Activated T-cell treated with anti-CD3 and anti-CD28 coated beads, Interleukin-2, amount 50 U/mL, for 48 hours (primary cell): ENCODE measurements at places on chromosomes 1 and 21.

DNA sequence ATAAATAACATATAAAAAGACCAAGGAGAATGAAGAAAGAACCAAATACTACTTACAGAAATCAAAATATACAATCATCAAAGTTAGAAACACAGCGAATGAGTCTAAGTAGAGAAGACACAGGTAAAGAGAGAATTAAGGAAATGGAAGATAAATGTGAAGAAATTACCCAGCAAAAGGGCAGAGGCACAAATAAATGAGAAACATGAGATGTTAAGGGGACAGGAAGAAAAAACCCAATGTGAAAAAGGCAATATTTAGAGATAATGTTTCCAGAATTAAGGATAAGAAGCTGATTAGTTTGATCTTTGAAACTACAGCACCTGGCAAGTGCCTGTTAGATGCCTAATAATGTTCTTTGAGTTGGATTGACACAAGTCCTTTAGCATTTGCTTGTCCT lies 40.9 kb downstream of the CCN1 start:
- DNase-seq = no peak

- DNase-seq = no peak
Observed at GRCh38 chr1:222234351-222234750, 313.6 kb downstream of the HHIPL2 start.

GRCh38 chr1:241217516-241217915 lies 139.5 kb downstream of the RGS7 start:
- DNase-seq = no peak

DNA sequence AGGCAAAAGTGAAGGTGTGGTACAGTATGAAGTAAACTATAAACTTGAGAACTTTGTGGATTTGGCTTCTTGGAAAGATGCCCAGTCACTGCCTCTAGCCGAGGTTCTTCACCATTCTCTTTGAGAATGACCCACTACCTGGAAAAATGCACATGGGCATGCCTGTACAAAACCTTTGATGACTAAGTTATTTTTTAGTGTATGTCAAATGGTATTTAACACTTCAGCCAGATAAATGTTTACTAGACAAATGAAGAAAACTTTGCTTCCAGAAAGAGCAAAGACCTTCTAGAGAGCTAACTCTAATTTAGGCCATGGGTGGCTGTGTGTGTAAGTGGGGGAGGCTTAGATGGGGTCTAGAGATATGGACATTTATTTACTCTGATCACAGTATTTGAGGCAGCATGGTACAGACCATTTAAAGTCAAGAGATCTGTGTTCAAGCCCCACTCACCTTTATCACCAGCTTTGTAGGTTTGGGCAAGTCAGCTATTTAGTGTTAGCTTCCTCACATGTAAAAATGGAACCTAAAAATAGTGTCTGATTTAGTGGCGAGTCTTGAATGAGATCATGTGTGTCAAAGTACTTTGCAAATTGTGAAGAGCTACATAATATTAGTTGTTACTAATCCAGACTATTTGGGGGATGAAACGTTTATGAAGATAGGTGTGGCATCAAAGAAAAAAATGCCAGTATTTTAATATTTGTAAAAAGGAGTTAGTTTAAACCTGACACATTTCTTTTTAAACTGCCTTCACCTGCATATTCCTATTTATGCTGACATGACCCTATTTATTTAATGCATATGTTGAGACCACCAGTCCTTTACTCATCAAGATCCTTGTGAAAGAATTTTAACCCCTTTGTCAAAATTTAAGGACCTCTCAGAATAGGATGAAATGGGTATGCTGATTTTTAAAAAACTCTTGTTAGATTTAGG lies 20.2 kb downstream of the NFYC start:
- no peak for DNase-seq

DNA sequence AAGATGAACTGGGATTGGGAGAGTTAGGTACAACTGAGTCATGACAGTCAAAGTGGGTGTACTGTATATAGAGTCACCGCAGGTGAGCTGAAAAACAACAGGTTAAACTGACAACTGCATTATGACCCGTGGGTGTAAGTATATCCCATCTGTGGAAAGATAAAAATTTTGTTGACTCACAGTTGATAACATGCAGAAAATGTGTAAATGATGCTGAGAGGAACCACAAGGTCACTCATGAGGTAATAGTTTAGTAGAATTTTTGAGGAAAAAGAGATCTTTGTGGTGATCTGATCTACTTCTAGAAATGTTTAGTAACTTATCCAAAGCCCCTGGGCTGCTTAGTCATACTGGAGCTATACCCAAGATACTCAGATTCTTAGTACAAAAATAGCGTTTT lies 838 bp downstream of the OR2C3 start:
- no peak for DNase-seq

DNA sequence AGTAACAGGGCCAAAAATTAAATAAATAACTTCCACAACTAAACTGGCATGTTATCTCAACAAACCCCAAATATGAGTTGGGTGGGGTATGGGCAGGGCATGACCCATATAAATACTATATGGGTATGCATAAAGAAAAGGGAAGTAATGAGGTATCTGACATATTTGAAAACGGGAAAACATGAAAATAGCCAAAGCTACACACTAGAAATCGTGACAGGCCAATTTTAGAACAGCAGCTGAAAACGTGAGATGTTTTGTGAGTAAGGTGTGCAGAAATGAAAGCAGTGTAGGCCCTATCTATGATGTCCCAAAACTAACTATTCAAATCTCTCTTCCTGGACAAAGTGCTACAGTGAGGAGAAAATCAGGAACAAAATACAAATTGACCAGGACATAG lies 537.9 kb upstream of the NR5A2 start:
- no peak for DNase-seq

GRCh38 chr21:43333298-43334062 lies 93.5 kb downstream of the SIK1 start:
- DNase-seq = no peak

DNA sequence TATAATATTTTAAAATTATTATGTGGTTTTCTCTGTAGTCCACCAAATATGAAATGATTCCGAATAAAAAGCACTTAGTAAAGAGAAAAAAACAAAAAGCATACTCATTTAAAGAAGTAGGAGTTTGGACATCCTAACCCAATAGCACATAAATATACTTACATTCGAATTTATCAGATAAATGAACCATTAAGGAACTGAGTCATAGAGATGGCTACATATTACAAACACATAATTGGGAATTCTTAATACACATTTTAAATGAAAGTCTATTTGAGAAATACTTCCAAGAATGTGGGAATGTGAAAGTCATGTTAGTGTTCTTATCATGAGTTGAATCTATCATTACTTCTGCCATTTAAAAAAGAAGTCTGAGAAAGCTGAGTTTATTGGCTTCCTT lies 75.0 kb downstream of the USP24 start:
- no peak for DNase-seq

- DNase-seq = no peak
Observed at GRCh38 chr1:154478013-154478412, 24.0 kb upstream of the TDRD10 start.

DNA sequence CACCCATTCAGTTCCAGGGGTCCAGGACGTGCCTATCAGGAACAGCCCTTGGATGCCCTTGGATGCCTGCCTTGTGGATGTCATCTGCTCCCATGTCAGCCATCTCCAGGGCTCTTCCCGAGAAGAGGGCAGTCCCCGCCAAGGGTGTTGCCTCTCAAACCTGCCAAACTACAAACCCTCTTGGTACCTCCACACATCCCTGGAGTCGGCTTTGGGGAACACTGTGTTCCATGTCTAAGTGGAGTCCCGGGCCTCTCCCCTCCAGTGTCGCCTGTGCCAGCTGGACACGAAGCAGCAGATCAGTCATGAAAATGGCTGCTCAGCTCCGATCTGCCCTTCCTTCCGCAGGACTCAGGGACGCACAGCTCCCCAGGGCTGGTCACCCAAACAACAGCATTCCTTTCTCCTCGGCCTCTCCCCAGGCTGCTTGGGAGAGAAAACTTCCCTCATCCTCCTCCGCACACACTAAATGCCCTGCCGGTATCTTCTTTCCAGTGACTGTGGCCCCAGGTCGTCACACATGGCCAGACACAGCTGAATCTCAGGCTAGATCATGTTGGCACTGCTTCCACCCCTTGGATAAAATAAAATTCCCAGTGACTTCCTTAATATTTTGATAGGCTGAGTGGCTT lies 53.4 kb downstream of the GALNT2 start:
- DNase-seq = no peak

GRCh38 chr1:23732363-23733224 lies 10.7 kb upstream of the ELOA start:
- no peak for DNase-seq

DNA sequence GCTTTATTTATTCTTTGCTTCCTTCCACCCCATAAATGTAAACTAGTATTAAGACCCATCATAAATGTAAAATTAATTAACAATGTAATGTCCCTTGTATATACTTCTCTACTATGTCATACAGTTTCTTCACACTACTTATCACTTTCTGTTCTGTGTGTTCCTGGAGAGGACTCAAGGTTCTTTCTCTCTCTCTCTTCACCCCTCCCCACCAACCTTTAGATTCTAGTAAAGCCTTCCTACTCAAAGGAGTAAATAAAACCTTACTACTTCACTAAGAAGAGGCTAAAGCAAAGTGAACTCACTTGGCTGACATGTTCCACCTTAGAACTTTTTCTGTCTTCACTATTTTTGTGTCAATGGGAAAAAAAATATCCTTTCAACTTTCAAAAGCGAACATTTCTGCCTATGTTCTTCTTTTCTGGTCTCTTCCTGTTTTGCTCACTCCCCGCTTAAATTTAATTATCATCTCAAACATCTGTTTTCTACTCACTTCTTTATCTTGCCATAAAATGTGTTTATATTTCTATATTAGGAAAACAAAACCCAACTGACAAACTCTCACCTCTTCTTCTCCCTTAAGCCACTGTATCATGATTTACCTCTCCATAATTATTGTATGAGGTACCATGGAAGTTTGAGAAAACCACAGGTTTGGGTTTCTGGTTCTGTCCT lies 260.3 kb downstream of the DPYD start:
- DNase-seq = no peak

- no peak for DNase-seq
Observed at GRCh38 chr21:18498431-18498830, 94.8 kb upstream of the TMPRSS15 start.

- no peak for DNase-seq
Observed at GRCh38 chr1:24558902-24559791, 3.3 kb downstream of the NCMAP start.
